ENCODE measurements at places on chromosomes 7 and 10.

DNA sequence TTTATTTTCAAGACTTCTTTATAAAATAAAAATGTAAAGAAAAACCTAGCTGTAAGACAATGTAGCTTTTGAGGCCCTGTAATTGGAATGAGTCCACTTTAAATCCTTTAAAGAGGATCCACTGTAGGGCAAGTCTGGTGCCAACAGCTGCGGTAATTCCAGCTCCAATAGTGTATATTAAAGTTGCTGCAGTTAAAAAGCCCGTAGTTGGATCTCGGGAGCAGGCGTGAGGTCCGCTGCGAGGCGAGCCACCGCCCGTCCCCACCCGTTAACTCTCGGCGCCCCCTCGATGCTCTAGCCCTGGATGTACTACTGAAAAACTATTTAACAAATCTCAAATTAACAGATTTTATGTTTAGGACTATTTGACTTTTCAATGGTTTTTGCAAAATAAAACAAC lies 414.7 kb upstream of the SEMA3C start:
- DNase-seq: no peak

DNA sequence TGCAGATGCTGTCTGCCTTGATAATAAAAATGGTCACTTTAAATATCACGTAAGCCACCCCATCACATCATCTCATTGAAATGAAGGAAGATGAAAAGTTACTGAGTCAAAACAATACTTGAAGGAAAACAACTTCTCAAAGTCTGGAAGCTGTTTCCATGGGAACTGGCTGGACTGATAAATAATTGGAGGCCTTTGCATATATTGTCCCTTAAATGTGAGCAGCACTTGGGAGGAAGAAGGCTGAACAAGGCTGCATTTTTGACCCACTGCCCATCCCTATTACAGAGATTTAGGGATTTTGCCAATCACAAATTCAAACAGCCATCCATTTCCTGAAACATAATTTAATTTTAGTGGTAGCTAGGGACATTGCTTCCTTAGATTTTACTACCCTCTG lies 18.2 kb upstream of the MAGI2 start:
- no peak for DNase-seq

DNA sequence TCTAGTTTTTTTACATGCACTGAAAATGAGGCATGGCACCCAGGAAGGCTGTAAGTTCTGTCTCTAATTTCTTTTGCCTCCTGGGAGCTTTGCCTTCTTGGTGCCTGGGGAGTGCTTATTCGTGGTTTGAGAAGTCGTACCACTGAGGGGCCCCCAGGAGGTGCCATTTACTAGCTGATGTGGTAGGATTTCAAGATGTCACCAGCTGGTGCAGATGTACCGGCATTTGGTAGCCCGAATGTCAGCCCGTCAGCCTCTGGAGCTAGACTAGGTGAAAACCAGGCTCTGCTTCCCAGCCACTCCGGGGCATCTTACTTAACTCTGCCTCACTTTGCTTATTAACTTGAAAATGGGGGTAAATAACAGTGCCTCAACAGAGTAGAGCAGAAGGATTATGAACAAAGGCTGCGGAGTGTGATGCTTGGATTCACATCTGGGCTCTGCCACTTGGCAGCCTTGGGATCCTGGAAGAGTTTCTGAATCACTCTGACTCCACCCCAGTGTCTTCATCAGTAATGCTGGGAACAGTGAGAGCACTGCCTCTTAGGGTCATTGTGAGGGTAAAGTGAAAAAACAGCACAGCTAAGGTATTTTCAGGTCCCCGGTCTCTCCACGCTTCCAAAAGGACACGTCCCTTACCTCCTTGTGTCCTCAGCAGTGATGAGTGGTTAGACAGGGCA lies 31.4 kb upstream of the BTBD16 start:
- DNase-seq: no peak

DNA sequence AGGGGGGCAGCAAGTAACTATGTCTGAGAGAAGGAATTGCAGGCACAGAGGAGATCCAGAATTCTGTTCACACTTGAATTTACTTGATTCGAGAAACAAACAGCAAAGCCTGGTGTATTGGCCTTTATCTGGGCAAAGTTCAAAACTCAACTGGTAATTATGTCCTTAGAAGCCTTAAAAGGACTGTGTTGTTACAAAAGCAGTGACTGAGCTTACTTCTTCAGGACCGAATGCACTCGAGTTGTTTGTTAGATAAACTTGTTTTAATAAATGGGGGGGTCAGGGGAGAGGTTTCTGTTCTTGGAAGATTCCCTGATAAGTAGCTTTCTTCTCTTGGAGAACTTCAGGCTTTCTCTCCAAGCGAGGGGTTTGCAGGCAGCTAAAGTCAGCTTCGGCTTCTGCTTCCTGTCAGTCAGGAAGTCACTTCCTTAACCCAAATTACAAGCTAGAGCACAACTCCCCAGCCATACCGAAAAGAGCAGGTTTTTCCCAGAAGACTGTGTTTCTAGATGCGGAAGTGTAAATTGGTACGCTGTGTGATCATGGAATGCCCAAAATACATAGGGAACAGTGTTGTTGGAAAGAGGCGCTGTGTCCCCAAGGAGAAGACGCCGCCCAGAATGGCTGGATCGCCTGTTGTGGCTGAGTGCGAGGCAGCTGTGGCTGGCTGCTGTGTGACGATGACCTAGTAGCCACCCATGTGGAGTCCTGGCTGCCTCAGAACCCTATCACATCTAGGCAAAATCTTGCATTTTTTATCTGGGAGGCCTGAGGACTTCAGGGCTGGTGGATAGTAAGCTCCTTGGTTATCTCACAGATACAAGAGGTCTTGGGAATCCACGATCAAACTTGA lies 110.4 kb downstream of the TCF7L2 start:
- DNase-seq: no peak

DNA sequence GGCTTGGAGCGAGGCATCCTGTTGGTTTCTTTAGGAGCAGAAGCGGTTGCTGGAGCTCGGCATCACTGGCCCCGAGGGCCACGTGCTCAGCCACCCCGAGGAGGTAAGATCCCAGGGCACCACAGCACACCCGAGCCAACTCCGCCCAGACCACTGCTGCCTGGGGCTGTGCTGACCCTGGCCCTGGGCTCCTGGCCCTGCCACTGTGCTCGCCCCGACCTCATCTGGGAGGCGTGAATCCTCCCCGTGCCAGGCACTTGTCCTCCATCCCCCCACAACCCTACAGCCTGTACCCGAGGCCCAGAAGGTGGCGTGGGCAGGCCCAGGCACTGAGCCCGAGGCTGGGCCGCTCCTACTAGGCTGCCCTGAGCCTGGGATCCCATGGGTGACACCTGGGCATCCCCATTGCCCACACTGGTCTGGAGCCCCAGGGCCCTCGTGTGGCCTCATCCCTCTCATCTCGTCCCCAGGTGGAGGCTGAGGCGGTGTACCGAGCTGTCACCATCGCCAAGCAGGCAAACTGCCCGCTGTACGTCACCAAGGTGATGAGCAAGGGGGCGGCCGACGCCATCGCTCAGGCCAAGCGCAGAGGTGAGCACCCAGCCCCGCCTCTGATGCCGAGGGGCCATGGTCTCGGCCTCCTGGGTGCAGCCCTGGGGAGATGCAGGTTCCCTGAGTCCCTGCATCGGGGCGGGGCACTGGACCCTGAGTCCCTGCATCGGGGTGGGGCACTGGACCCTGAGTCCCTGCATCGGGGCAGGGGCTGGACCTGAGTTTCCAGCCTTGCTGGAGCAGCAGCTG lies 11.8 kb downstream of the DPYSL4 start:
- no peak for DNase-seq

DNA sequence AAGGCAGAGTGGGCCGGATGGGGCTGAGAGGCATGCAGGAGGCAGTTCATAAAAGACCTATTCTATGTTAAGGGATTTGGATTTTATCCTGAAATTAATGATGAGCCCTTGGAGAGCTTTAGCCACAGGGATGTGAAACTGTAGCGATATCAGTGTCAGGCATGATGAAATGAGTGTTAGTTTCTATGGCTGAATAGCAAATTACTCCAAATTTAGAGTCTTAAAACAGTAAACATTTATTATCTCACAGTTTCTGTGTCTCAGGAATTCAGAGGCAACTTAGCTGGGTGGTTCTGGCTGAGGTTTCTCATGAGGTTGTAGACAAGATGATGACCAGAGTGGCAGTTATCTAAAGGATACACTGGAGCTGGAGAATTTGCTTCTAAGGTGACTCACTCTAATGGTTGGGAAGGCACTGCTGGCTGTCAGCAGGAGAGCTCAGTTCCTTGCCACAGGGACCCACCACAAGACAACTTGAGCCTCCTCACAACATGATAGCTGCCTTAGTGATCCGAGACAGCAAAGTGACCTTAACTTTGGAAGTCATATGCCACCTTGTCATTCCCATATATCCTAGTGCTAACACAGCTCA lies 36.7 kb upstream of the SFTPD start:
- no peak for DNase-seq

DNA sequence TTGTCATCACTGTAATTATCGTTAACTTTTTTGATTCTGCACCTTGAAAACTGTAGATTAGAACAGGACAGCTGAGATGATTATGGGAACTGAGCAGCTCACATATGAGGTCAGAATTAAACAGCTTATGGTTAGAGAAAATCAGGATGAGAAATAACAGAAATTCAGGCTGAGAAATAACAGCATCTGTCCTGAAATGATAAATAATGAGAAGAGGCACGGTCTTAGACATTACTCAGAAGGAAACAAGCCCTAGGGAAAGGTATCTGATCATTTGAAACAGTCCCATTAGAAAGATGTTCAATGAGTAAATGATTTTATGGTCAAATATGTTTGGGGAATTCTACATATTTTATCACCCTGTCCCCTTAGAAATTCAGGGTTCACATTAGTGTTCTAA lies 65.6 kb upstream of the PCGF5 start:
- no peak for DNase-seq

GRCh38 chr7:66921918-66922486 lies 977 bp downstream of the TMEM248 start:
- no peak for DNase-seq

DNA sequence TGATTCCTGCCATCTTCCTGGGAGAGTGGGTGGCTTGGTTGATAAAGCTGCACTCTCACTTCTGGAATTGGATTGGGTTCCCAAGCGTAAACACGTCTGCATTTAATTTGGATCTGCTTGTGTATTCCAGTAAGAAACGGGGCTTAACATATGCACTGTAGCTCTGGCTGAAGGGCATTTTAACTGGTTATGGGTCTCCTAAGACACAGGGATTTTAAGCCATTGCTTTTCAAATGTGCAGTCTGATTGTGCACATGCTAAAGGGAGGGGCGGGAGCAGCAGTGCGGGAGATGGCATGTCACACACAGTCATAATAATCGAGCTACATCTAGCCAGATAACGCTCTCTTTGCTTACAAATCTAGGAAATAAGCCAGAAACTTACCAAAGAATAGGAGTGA lies 247.3 kb upstream of the LYZL1 start:
- DNase-seq: no peak

Measured in activated CD8-positive, alpha-beta memory T cell treated with anti-CD3 and anti-CD28 coated beads for 4 hours (primary cell).